IMR-90 (cell line): ENCODE measurements at places on chromosomes 6 and 20.
A peak's percentile ranks its signal among the peaks of the same experiment; 100 is the strongest.

GRCh38 chr6:109783250-109783986 lies 92.3 kb downstream of the FIG4 start:
- peak; percentile 29 for DNase-seq

DNA sequence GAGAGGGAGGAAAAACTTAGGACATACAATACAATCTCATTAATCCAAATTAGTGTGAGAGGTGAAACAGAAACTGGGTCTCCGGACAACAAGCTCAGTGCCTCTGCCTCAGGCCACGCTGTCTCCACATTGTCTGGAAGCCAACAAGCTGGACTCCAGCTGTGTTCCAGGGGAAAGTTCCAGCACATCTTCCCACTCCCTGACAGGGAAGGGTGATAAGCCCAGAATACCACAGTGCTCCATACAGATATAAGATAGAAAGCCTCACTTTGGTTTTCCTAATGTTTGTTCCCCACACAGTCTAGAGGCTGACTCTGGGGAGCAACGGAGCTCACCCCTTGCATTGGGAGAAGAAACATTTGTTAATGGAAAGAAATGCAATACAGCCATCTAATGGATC lies 117.1 kb upstream of the SPTLC3 start:
- no peak for DNase-seq

- no peak for DNase-seq
Measured at GRCh38 chr6:84424956-84425355, 197.5 kb upstream of the CEP162 start.

DNA sequence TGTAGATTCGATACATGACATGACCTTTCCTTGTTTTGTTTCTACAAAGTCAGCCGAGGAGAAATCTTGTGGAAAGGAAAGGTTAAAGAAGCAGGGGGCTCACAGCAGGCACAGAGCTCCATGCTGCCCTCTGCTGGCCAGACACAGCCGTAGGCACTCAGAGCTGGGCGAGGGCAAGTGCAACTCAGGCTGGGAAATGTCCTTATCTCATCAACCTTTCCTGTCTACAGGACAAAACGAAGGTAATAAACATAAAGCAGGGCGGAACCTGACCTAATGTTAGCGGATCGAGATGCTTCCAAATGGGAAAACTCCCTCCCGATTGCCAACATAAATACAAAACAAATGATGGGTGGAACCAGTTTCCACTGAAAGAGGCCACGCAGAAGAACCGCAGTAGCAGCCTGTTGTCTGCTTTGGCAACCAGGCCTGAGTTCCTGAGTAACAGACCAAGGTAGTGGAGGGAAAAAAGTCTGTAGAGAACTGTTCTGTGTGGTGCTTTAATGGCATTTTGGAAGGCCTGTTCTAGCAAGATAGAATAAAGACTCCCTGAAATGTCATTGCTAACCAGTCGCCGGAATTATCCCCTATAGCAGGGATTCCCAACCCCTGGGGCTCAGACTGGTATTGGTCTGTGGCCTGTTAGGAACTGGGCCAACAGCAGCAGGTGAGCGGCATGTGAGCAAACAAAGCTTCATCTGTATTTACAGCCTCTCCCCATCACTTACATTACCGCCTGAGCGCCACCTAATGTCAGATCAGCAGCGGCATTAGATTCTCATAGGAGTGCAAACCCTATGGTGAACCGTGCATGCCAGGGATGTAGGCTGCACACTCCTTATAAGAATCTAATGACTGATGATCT lies 85.2 kb downstream of the MBOAT1 start:
- peak; percentile 44 for DNase-seq

DNA sequence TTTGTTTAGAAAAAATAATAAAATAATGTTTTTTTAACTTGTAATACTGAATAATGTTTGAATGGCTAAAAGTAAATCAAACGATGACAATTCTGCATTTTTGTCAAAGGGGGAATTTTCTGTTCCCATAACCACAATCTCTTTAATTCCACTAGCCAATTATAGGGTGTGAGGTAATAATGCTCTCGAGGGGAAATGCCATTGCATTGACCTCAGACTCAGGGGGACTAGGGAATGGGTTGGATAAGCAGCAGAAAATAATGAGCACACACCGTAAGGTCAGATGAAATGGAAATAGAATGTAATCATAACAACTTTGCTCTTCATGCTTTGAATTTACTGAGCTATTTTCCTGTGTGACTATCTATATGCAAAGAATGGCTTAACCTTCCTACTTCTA lies 584.7 kb downstream of the RFPL4B start:
- DNase-seq: peak; percentile 21

DNA sequence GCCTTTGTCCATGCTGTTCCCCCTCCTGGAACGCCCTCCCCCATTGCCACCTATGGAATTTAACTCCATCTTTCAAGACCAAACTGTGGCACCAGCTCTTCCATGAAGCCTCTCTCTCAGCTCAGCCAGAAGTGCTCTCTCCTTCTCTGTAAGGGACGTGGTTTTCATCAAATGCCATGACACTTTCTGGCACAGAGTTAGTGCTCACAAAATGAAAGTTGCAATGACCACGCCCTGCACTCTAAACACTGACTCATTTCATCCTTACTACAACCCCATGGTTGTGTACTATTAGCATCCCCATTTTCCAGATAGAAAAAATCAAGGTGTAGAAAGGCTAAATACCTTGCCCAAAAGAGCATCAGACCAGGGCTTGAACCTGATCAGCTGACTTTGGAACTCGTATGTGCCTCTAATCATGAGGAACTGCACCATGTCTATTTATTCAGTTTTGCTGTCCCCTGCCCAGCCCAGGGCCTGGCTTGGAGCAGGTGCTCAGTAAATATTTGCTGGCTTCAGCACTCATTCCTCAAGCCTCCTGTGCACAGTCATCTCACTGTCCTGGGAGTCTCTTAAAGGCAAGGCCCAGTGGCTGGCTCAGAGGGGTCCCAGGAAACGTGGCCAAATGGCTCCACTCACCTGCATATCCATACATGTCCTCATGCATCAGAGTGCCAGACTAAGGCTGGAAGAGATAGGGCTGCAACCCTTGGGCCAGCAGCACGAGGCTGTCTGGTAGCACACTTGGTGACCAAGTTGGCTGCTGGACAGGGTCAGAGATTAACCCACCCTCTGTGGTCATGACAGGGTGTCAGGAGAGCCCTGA lies 77.9 kb downstream of the MRPL14 start:
- DNase-seq: peak; percentile 62

GRCh38 chr6:45075246-45075645 lies 252.9 kb upstream of the RUNX2 start:
- peak; percentile 94 for DNase-seq

GRCh38 chr6:44464527-44465310 lies 77.2 kb downstream of the CDC5L start:
- DNase-seq: peak; percentile 22

DNA sequence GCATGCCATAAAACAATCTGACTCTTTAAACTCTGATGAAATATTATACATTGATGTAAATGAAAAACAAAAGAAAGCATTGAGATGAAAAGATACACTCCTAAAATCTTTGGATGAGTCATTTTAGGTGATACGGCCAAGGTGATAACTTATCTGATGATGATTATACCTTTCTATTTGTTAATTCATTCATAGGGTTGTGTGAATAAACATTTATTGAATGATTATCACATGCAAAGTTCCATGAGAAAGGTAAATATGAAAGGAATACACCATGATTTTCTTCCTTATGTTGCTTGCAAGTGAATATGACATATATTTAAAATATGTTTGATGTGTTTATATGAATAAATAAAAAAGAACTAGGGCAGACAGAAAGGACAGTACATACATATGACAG lies 15.4 kb upstream of the HIVEP1 start:
- no peak for DNase-seq

GRCh38 chr6:110746680-110747079 lies 68.6 kb downstream of the CDK19 start:
- no peak for DNase-seq
